IMR-90 (cell line): ENCODE measurements at places on chromosomes 12 and 14. TPM values are rescaled to one million over a fixed set of nuclear protein-coding genes. Genes with fewer than 3 reads are reported as not detected.

GRCh38 chr12:109310247-109311125 is 1.4 kb upstream of the FOXN4 start:
- H3K4me1 ChIP-seq: no peaks in the 10 kb centered on the region; the same call in 1 of the 2 replicates
- no peak for DNase-seq
- H3K27ac ChIP-seq: no peak overlapping the region
- H3K4me3 ChIP-seq: no peak overlapping the region; the same call in 1 of the 2 replicates
- no peaks in the 10 kb centered on the region for H3K36me3 ChIP-seq

- no peak overlapping the region for H3K27ac ChIP-seq
- no peak for DNase-seq
- peaks cover 2% of the 10 kb centered on the region for H3K27me3 ChIP-seq
- H3K36me3 ChIP-seq: no peaks in the 10 kb centered on the region
- H3K4me1 ChIP-seq: no peaks in the 10 kb centered on the region
Observed at GRCh38 chr14:54854181-54854580, 48.4 kb downstream of the GCH1 start.

GRCh38 chr14:94598816-94599655 is 13.2 kb upstream of the SERPINA3 start:
- no peaks in the 10 kb centered on the region for H3K36me3 ChIP-seq
- H3K27me3 ChIP-seq: no peaks in the 10 kb centered on the region; the same call in 1 of the 2 replicates

DNA sequence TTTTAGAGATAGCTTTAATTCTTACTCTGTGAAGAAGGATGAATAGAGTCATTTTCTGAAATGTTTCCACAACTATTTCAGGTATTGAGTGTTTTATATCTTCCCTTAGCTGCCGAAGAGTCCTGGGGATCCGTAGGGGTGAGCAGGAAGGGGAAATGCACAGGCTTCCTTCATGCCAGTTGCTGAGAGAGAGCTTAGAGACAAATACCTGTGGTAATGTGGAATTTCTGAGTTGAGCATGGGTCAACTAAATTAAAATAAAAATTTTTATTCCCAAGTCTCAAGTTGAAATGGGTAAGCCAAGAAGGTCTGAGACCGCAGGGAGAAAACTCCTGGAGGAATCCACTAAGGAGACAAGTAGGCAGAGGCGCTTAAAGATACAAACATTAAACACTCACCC is 185.7 kb downstream of the DAD1 start:
- H3K4me3 ChIP-seq: no peak overlapping the region
- no peaks in the 10 kb centered on the region for H3K4me1 ChIP-seq
- no peak overlapping the region for H3K27ac ChIP-seq
- DNase-seq: no peak
- peaks cover 41% of the 10 kb centered on the region for H3K27me3 ChIP-seq
- H3K36me3 ChIP-seq: no peaks in the 10 kb centered on the region

DNA sequence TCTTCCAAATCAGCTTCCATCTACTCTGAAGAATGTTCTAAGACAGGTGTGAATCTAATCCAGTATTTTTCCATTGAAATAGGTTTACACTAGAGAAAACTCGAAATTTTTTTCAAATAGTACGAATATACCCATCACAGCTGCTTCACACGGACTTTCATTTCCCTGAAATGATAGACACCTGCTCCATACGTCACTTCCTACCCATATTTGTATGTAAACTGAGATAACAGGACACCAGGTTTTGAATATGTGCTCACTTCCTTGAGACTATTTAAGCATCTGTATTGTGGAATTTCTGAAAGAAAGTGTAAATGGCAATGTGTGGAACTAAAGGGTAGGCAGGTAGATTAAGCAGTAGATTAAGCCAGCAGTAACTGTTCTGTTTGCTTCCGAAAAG is 13.4 kb upstream of the ITPR2 start:
- no peak overlapping the region for H3K4me3 ChIP-seq
- no peaks in the 10 kb centered on the region for H3K27me3 ChIP-seq
- no peak for DNase-seq

GRCh38 chr12:40241741-40242140 is 16.9 kb downstream of the LRRK2 start:
- no peaks in the 10 kb centered on the region for H3K4me1 ChIP-seq
- no peak overlapping the region for H3K27ac ChIP-seq
- H3K4me3 ChIP-seq: no peak overlapping the region
- H3K36me3 ChIP-seq: no peaks in the 10 kb centered on the region
- DNase-seq: no peak

- H3K27ac ChIP-seq: no peak overlapping the region
- H3K36me3 ChIP-seq: no peaks in the 10 kb centered on the region
- DNase-seq: no peak
- no peak overlapping the region for H3K4me3 ChIP-seq
Observed at GRCh38 chr12:113548467-113548866, 76.8 kb upstream of the LHX5 start.

GRCh38 chr14:50814161-50814560 is 16.8 kb downstream of the NIN start:
- DNase-seq: no peak
- no peak overlapping the region for H3K27ac ChIP-seq
- no peak overlapping the region for H3K4me3 ChIP-seq

GRCh38 chr14:91577632-91578233 is 67.6 kb upstream of the PPP4R3A start:
- H3K36me3 ChIP-seq: no peaks in the 10 kb centered on the region
- no peak overlapping the region for H3K27ac ChIP-seq
- peaks cover 2% of the 10 kb centered on the region; the same call in 1 of the 2 replicates for H3K27me3 ChIP-seq

DNA sequence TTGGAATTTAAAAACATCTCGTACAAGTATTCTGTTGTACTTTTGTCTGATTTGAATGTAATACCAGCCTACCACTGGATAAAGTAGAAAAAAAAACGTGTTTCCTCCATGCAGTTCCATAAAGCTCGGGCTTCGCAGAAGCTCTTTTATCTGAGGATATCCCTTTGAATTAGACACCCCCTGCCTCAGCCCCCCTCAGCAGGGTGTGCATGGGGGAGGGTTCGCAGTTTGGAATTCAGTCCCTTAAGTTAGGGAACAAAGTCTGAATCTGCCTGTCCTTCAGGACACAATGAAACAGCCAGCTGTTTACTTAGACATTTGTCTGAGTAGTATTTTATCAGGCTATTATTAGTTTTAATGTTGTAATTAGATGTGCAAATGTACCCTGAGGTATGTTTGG is 234.0 kb upstream of the CAND1 start:
- H3K4me1 ChIP-seq: no peaks in the 10 kb centered on the region
- no peaks in the 10 kb centered on the region for H3K36me3 ChIP-seq
- H3K27me3 ChIP-seq: no peaks in the 10 kb centered on the region
- H3K4me3 ChIP-seq: no peak overlapping the region

- H3K27ac ChIP-seq: no peak overlapping the region
- H3K4me3 ChIP-seq: no peak overlapping the region
- no peaks in the 10 kb centered on the region for H3K4me1 ChIP-seq
- peak; percentile 12 for DNase-seq
- no peaks in the 10 kb centered on the region for H3K36me3 ChIP-seq
Observed at GRCh38 chr14:26394150-26394810, 203.6 kb downstream of the NOVA1 start.

DNA sequence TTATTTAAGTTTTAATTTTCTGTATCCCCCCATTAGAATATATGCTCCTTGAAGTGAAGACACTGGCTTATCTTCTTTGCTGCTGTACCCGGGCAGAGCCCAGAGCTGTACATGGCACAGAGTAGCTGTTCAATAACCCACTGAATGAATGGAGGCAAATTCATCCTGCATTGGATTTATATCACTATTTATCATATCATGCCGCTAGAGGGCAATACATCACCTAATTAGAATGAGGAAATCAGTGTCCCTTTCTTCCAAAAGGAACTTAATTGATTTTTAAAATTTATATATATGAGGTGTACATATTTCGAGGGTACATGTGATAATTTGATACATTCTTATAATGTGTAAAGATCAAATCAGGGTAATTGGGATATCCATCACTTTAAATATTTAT is 89.2 kb upstream of the TMEM260 start:
- no peak overlapping the region for H3K27ac ChIP-seq
- no peaks in the 10 kb centered on the region for H3K36me3 ChIP-seq
- DNase-seq: peak; percentile 40
- no peaks in the 10 kb centered on the region for H3K4me1 ChIP-seq
- peaks cover 4% of the 10 kb centered on the region for H3K27me3 ChIP-seq

DNA sequence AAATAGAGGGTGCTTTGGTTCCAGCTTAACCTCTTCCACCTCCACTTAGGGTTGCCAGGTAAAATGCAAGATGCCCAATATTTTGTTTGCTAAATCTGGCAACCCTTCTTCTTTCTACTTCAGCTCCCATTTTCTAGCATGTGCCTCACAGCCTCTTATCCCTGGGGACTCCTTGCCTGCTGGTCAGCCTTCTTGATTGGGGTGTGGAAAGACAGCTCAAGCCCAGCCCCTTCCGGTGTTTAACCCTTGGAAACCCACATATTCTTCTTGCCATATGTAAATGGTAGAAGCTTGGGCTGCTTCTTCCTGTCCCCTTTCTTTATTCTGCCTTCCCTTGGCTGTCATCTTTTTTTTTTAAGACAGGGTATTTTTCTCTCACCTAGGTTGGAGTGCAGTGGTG is 5.7 kb downstream of the SPIC start:
- no peak for DNase-seq
- H3K27me3 ChIP-seq: no peaks in the 10 kb centered on the region
- H3K27ac ChIP-seq: no peak overlapping the region
- no peaks in the 10 kb centered on the region for H3K36me3 ChIP-seq
- no peak overlapping the region for H3K4me3 ChIP-seq

DNA sequence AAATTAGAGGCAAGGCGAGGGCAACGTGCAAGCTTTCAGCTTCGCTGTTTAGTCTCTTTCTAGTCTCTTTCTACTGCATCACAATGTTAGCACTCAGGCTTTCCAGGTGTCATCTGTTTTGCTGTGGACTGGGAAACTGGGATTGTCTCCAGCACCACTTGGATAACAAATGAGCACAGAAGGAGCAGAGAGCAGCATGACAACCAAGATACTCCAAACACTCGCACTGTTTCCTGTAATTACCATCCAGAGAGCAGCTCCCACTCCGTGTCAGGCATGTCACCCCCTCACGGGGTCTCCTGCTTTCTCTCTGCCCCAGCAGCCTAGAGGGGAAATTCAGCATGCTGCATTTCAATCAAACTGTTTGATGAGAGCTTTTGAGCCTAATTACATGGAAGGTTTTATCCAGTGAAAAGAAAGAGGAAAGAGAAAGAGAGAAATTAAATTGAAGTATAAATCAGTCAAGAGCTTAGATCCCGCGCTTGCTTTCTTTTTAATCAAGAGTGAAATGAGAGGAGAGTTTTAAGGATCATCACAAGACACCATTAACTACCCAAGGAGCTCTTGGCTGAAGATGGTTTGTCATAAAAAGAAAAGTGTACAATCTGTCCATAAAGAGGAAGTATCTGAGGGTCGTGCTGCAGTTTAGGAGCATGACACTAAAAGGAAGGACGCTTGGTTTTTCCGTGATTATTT is 917.7 kb downstream of the DIO2 start:
- peaks cover 2% of the 10 kb centered on the region for H3K4me1 ChIP-seq
- no peak overlapping the region for H3K4me3 ChIP-seq
- no peak overlapping the region for H3K27ac ChIP-seq

DNA sequence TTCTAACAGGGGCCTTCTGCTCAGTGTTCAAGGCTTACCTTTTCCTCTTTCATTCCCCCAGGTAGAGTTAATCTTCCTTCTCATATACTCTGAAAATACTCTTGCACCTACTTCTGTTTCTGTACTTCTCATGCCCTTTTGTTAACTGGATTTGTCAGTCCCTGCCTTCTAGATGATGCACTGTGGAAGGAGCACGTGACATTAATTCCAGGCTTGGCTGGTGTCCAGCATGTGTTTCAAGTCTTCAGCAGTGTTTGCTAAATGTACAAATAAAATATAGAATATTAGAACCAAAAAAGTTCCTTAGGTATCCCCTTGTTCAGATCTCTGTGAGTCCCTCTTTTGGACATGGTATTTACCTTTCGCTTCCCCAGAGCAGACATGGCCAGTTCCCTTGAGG is 27.9 kb upstream of the EVL start:
- H3K4me3 ChIP-seq: no peak overlapping the region
- peak; percentile 71 for DNase-seq
- peaks cover 10% of the 10 kb centered on the region for H3K4me1 ChIP-seq

DNA sequence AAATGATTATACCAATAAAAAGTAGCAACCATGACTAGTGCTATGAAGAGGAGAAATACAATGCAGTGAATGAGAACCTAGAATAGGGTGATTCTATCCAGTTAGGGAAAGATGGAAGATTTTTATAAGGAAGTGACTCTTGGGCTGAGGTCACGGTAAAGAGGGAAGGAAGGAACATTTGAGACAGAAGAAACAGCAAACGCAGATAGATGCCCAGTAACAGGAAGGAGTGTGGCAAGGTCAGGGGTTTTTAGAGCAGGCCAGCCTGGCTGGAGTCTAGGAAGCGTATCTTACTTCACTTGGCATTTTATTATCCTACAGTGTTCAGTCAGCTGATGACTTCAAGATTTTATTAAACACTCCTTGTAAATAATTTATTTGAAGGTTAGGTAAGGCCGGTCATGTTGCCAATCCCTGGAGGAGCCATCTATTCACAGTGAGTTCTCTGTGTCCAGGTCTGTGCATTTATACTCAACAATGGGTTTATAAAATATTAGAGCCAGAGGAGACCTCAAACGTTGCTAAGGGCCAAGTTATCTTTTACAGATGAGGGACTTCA is 170.6 kb downstream of the PRKCH start:
- no peak for DNase-seq
- no peak overlapping the region for H3K4me3 ChIP-seq
- H3K27ac ChIP-seq: no peak overlapping the region
- H3K27me3 ChIP-seq: no peaks in the 10 kb centered on the region
- no peaks in the 10 kb centered on the region for H3K36me3 ChIP-seq

DNA sequence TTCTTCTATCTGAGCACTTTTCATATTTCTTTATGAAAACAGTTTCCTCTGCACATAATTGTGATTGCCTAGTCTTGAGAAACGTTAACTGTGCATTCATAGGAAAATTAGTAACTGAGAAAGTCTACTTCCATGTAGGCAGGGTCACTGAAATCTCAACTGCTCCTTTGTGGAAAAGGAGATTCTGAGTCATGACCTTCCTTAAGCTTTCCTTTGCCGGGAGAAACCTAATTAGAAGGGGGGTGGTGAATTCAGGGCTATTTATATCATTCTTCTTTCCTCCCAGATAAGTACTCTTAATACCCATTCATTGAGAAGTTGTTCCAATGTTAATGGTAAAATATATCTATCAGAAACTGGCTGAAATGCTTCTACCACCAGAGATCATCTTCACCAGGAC is 751.0 kb upstream of the TMEM132C start:
- H3K4me3 ChIP-seq: no peak overlapping the region
- no peaks in the 10 kb centered on the region for H3K4me1 ChIP-seq
- H3K36me3 ChIP-seq: no peaks in the 10 kb centered on the region
- peak; percentile 10 for DNase-seq
- no peak overlapping the region for H3K27ac ChIP-seq
- no peaks in the 10 kb centered on the region for H3K27me3 ChIP-seq

- peak; percentile 48 for DNase-seq
- no peaks in the 10 kb centered on the region for H3K36me3 ChIP-seq
- no peak overlapping the region for H3K4me3 ChIP-seq
- no peaks in the 10 kb centered on the region for H3K27me3 ChIP-seq
- H3K4me1 ChIP-seq: no peaks in the 10 kb centered on the region
- H3K27ac ChIP-seq: no peak overlapping the region
Observed at GRCh38 chr12:107328442-107329133, 235.2 kb upstream of the CRY1 start.

POTEM gene
- polyA plus RNA-seq: not detected in 2 replicates

IL31 gene
- not detected in 2 replicates for polyA plus RNA-seq

ETFRF1 gene
- polyA plus RNA-seq: 9.7 and 14.4 TPM in 2 replicates

DEGS2 gene
- polyA plus RNA-seq: not detected in 2 replicates

ESPL1 gene
- polyA plus RNA-seq: 8.6 and 9.2 TPM in 2 replicates
